ENCODE measurements at places on chromosomes 13 and 19.
A peak's percentile ranks its signal among the peaks of the same experiment; 100 is the strongest.

- DNase-seq: no peak
These were observed 142.5 kb upstream of the ZNF536 start for GRCh38 chr19:30229525-30230174.

DNA sequence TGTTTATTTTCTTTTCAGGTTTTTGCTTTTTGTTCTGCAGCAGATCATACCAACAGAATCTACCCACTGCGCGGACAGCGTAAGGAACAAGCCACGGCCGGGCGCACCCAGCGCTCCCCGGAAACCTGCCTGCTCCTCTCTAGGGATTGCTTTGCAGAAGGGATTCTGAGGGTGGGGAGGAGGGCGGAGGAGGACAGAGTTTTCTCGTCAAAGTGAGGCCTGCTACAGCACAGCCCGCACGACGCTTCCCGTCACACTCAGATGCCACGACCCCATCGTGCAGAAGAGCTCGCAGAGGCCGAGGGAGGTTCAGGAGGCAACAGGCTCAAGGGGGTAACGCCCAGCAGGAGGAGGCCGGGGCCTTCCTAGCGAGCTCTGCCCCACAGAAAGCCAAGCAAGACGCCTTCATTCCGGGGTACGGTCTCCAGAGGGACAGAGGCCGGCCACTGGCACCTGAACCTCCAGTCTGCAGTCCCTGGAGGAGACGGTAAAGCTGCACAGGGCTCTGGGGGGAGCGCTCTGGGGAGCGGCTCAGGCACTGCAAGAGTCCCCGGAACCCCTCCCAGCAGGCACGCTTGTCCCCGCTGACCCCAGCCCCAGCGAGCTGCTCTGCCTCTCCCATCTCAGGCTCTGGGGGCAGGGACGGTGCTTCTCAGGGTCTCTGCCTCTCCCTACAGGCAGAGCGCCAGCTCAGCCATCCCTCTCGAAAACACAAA is 6.9 kb downstream of the REXO1 start:
- no peak for DNase-seq

DNA sequence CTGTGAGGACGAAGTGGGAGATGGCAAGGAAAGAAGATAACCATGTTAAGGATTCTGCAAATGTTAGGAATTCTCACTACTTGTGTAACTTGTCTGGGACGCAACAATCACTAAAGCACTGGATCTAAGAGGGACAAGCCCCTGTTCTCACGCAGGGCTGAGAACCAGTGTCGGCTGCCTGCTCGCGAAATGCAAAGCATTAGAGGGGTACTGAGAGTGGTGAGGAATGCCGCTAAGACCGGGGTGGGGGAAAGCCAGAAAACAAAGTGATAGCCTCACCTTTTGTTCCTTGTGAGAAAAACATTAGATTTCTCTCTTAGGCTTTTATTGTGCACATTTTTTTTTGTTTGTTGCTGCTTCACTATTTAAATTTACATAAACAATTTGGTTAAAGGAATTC is 241.9 kb downstream of the ABCC4 start:
- no peak for DNase-seq

DNA sequence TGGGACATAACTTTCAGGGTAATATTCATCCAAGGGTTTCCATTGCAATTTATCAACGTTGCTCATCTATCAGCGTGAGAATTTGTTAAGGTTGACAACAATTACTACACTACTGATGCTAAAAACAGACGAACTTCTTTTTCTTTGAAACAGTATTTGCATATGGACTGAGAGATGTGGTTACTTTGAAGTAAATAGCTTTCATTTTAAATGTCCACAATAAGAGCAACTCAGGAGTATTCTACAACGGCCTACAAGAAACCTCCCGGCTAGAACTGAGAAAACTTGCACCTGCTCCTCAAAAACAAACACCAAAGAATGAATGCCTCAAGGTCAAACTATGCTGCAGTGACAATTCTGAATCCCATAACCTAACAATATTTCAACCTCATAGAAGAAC is 238.4 kb downstream of the IRS2 start:
- no peak for DNase-seq

DNA sequence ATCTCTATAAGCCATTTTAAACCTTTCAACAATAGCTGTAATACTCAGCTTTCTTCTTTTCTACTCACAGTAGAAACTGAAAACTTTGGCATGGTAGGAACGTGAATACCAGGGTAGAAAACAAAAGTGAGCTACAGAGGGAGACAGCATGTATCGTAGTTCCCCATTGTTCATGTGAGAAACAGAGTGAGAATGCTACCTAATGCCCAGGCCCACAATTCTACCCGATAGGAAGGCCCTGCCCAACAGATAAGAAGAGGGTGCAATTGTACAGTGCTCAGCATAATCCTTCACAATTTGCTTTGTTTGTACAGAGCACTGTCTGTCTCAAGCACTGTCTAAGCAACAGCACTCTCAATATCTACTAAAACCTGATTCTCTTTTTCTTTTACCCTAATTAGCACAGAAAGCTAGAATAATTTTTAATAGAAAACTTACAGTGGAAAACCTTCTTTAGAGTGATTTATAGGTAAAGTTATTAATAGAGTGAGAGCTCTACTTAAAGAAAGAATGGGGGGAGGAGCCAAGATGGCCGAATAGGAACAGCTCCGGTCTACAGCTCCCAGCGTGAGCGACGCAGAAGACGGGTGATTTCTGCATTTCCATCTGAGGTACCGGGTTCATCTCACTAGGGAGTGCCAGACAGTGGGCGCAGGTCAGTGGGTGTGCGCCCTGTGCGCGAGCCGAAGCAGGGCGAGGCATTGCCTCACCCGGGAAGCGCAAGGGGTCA is 322.3 kb downstream of the EFNB2 start:
- DNase-seq: no peak

DNA sequence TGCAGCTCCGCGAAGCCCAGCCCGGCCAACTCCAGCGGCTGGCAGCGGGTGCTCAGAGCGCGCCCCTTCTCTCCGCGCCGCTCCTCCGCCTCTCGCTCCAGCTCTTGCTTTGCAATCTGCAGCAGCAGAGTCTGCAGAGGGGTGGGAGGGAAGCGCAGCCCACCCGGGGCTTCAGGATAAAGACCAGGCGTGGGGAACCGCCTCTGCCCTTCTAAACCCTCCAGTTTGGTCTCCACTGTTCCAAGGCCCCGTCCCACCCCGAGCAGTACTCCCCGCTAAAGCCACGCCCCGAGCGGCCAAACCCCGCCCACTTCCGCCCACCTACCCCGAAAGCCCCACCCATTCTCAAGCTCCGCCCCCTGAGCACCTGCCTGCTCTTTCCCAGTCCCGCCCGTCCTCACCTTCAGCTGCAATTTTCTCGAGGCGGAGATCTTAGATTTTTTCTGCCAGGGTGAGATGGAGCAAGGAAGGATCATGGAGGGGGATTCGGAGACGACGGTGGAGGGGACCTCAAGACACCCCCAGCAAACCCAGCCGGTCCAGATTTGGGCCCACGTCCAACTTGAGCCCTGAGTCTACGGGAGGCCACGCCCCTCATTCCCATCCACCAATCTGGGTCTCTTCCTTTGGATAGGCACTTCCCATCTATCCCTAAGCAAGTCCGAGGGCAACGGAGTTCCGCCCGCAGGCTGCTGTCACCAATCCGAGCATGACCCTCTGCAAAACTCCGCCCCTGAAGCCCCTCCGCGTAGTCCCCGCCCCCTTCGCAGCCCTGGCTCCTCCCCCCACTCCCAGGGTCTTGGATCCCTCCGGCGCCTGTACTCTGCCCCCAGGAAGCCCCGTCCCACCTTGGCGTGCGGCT is 1.1 kb downstream of the TNNI3 start:
- DNase-seq: peak; percentile 41

GRCh38 chr19:17370026-17370587 is 7.0 kb downstream of the PLVAP start:
- DNase-seq: no peak

DNA sequence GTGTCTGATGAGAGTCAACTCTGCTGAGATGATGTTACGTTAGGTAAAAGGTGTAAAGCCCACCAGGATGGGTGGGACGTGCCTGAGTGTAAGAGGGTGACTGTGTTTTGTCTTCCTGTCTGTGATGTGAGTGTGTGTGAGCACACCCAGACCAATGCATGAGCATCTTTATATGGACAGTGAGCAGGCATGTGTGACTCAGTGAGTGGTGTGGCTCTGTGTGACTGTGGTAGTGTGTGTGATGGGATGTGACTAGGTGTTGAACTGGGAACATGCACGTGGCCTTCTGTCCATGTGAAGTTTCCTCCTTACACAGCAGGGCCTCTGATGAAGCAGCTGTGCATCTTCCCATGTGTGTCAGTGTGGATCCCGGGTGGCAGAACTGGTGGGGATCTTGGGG is 17.8 kb upstream of the LGALS16 start:
- DNase-seq: no peak

GRCh38 chr13:106103779-106104178 is 431.7 kb downstream of the EFNB2 start:
- no peak for DNase-seq

DNA sequence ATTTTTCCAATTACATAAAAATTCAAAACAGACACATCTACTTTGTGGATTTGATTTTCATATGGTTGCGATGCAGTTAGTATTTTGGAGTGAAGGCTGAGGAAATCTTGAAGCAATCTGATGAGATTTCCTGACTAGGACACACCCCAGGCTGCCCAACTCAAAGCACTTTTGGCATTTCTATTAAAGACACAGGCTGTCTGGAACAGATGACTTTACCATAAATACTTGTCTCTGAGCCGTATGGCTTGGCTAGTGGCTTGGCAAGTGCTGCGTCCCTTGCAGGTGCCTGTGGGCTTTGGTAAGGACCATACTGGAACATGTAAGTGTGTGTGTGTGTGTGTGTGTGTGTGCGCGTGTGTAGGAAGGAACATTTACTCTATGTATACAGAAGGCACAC is 218.8 kb downstream of the FGF9 start:
- DNase-seq: no peak

DNA sequence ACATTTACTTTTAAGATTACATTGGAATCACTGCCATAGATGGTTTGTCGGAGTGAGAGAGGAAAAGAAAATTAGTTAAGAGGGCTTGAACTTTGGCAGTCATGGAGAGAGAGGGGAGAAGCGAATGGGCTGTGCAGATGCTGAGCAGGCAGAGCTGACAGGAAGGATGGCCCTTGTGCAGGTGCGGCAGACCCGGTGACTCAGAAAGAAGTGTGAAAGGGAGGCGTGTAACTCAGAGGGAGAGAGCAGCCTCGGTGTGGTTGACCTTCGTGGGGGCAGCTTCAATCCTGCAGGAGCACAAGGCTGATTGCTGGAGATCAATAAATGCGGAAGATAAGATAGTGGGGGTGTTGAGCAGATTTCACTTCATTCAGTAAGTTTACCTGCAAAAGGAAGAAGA is 76.9 kb downstream of the TNFSF13B start:
- DNase-seq: peak; percentile 4

GRCh38 chr13:47798194-47798593 is 202.9 kb downstream of the SUCLA2 start:
- DNase-seq: no peak

GRCh38 chr13:109717686-109718085 is 68.7 kb downstream of the IRS2 start:
- no peak for DNase-seq

DNA sequence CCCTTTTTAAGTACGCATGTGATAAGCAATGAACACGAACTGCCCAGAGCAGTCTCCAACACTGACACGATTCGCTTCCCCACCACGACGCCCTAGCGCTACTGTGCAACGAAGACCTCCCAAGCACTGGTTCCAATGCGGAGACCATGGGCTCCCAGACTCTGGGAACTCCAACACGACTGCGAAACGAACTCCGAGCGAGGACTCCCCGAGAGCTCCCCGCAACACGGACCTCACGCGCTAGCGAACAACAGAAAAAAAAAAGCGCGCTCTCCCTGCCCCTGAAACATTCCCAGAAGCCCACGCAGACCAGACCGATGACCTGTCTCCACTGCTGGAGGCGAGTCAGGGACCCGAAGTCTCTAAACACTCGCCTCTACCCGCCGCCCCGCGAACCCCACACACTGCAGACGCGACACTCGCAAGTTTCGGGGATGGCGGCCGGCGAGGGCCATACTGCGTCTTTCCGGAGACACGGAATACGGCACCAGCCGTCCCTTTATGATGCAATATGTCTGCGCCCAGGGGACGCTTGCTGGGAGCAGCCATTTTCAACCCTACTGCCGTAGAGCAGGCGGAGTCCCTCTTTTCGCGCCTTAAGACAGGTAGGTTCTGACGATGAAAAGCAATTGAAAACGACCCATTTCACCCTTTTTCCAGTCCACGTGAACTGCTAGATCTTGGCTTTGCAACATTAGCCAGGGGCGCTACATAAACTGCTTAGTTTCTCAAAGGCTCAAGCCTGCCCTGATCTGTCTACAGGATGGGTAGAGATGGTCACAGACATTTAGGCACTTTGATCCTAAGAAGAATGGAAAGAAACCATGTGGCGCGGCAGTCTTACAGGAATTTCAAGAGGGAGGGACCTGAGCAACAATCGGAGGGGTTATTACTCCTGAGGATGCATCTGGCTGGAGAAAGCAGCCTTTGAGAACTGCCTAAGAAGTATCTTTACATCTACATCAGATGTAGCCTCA is at the start of gene ZNF577:
TSS of gene ZNF577 (minus strand) at position 430 of the 977 bp plus-strand sequence. CDS start 7,569 bp downstream, outside the sequence.
- DNase-seq: peak; percentile 68

All from stimulated activated CD4-positive, alpha-beta T cell treated with anti-CD3 and anti-CD28 coated beads, Interleukin-4, amount 100 ng/mL, for 1 hour (primary cell).